ENCODE measurements at places on chromosomes 1 and 21.

DNA sequence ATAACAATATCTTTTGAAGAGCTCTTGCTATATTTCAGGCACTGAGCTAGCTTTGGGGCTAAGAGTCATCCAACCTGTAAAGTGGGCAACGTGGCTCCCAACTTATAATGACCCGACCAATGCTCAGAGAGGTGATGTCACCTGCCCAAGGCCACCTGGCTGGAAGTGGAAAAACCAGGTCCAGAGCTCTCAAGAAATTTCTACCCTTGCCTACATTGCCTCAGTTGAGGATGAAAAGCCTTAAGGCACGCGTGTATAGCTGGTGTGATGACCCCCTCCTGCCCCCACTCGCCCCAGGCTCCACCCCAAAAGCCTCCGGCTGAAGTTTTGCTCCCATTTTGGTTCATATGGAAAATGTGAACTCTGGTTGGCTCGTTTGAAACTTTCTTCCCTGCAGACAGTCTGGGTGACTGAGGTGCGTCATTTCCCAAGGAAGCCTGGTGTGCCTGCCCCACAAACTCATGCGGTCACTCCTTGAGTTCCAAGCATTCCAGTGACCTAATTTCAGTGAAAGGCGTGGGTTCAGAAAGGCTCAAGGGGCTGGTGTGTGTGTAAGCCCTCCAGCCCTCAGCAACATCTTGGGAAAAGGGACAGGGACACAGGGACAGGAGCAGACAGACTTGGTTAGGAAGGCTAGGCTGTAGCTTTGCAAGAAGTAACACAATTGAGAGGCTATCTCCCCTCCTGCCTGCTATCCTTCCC is 20.5 kb downstream of the HTR1D start:
- DNase-seq = no peak

DNA sequence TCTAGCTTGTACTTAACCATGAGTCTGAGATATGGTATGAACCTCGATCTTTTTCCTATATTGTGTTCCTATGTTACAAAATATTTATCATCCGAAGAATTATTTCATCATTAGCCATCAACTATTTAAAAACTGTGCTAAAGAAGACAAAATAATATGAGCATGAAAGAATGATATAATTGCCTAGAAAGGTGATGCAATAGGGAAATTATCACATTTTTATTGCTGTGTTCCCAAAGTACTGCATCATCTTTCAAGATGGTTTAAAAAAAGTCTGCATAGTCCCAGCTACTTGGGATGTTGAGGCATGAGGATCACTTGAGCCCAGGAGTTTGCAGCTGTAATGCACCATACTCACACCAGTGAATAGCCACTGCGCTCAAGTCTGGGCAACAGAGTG is 126.7 kb downstream of the APP start:
- DNase-seq = no peak

DNA sequence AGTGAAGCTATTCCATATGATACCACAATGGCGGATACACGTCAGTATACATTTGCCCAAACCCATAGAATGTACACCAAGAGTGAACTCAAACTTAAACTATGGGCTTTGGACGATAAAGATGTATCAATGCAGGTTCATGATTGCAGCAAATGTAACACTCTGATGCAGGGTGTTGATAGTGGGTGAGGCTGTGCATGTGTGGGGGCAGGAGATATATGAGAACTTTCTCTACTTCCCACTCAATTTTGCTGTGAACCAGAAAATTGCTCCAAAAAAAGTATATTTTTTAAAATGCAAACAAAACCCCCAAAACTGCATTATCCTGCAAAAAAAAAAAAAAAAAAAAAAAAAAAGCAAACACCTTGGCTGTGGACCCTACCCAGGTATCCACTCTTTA is 3.4 kb downstream of the ATP1A2 start:
- DNase-seq = no peak

GRCh38 chr21:34073749-34074282 is 438 bp downstream of the MRPS6 start:
- peak; percentile 37 for DNase-seq

DNA sequence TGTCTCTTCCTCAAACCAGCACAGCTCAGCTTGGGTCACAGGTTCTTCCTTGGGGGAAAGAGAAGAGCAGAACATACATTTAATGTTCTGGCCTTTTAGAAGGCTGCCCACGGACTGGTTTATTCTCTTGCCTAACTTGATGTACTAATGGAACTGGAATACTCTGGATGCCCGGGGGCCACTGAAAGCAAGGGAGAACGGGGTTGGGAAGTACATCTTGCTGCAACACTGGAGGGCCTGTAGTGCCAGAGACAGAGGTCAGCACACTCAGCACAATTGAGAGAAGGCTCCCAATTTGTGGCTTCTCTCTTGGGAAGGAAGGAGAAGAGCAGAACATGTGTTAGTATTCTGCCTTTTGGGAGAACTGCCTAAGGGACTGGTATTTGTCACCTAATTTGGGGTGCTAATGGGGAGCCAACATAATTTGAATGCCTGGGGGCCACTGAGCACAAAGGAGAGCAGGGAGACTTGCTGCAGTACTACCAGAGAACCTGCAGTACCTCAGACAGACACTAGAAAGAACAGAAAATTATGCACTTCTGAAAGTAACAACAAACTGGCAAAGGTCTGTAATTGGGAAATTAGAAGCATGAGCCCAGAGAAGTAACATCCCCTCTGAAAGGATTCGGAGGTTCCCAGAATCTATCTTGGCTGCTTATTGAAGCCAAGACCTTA is 14.1 kb downstream of the ZNF691 start:
- DNase-seq = no peak

DNA sequence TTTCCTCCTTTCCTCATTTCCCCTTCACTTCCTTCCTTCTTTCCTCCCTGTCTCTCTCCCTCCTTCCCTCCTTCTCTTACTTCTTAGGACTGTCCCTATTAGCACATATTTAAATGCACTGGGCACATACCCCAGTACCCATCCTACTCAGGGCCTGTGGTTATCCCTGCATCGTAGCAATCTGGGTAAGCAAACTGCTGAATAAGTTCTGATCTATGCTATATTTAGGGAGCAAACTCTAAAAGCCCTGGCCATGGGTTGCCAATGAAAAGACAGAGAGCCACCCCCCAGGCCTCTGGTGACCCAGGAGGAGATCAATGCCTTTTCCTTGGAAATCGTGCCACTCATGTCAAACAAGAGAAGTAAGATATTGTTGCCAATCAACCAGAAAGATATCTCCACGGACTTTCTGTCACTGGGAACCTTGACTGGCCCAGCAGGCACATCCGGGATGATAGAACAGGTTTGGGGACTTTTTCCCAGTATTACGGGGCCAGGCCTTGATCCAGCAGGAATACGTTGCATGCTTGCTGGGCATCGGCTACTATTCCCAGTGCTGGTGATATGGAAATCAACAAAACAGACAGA is 5.4 kb downstream of the FAM3B start:
- DNase-seq = no peak

- DNase-seq = no peak
These were observed 3.2 kb upstream of the PARS2 start for GRCh38 chr1:54767526-54767925.

GRCh38 chr1:179599623-179600249 is 8.1 kb downstream of the TDRD5 start:
- DNase-seq = no peak

DNA sequence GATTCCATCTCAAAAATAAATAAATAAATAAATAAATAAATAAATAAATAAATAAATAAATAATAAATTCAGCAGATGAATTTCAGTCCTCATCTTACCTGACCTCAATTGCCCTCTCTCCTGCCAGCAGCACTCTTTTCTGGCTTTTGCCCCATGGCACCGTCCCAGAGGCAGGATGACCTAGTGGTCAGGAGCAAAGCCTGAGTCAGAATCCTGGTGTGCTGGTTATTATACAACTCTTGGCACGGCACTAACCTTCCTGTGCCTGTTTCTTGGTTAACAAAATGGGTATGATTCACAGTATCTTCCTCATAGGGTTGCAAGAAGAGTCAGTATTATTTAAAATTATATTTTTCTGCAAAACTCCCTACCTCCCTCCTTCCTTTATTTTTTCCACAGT is 43.0 kb downstream of the NKAIN1 start:
- no peak for DNase-seq

GRCh38 chr1:196229546-196229945 is 378.7 kb downstream of the KCNT2 start:
- no peak for DNase-seq

DNA sequence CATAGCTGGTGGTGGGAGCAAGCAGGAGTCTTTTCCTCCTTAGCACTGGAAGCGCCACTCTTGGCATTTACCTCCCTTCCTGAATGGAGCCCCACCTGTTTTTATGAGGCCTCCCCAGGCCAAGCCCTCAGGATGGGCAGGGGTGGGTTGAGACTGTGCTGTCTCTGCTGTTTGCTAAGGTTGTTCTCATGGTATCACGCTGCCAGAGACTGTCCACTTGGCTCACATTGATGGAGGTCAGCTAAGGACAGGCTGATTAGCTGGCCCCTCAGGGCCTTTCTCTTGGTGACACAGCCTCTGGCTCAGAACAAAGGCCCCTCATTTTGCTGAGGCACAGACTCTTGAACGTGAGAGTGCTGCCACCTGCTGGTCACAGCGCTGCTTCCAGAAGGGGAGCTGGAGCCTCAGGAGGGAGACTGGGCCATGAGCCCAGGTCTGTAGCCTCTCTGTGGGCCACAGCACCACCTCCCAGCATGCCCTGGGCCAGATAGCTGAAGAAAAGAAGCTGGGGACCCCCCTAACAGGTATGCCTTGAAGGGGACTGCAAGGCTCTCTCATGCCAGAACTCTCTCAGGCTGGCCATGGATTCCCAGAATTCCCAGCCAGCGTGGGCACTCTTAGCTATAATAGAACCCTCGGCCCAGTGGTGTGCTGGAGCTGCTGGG is 85.6 kb downstream of the CD58 start:
- peak; percentile 68 for DNase-seq

- DNase-seq = no peak
These were observed 91.9 kb downstream of the KCNT2 start for GRCh38 chr1:196516373-196516772.

DNA sequence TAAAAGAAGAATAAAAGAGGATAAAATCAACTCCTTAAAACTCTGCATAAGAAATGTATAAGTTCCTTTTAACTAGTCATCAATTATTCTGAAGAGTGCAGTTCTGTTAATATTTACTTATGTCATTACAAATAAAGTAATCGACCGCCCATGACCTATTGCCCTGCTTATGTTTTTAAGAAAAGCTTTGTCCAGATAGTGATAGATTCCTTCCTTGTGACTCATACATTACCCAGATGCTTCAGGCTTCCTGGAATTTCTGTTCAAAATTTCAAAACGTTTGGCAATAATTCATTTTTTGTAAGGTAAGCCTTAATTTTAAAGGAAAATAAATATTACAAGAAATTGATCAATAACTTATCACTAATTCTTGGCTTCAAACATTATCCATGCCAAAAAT is 918.2 kb upstream of the ADGRL2 start:
- DNase-seq = no peak

DNA sequence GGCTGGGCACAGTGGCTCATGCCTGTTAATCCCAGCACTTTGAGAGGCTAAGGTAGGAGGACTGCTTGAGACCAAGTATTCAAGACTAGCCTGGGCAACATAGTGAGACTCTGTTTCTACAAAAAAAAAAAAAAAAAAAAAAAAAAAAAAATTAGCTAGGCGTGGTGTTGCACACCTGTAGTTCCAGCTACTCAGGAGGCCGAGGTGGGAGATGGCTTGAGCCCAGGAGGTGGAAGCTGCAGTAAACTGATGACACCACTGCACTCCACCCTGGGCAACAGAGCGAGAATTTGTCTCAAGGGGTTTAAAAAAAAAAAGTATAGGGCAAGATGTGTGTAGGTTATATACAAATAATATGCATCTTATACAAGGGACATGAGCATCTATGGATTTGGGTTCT is 2.6 kb downstream of the TDRKH start:
- no peak for DNase-seq

GRCh38 chr1:65114322-65114721 is 33.7 kb upstream of the AK4 start:
- no peak for DNase-seq

All from T-helper 2 cell (primary cell).